Ascending aorta (tissue), 2 donors: ENCODE measurements at places on chromosomes 16 and 17.

- no peak for DNase-seq
These were observed 3.9 kb downstream of the GNPTG start for GRCh38 chr16:1355591-1355990.

- no peak for DNase-seq
These were observed 34.2 kb upstream of the ACSM2B start for GRCh38 chr16:20610211-20610891.

DNA sequence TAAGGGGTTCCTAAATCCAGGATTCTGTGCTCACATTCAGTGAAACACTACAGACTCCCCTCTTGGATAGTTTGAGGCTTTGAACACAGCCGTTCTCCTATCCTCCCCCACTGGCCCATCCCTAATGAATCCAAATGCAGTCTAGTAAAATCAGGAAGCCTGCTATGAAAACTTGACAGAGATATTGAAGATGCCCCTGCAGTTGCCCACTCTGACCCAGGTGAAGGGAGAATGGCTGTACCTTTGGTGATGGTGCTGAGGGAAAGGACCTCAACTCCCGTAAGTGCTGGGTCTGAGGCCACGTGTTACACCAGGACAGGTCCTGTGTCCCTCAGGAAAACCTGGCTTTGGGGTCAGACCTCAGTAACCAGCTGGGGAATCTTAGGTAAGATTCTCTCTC is 54.4 kb downstream of the SF3B3 start:
- DNase-seq, result no peak

- DNase-seq, result peak; percentile 85
These were observed 102.8 kb downstream of the FOXL1 start for GRCh38 chr16:86681031-86681756.

GRCh38 chr17:76166168-76166567 is 25.1 kb upstream of the FOXJ1 start:
- DNase-seq, result no peak

- DNase-seq, result no peak
These were observed 51.6 kb downstream of the PMP22 start for GRCh38 chr17:15213381-15214087.

GRCh38 chr17:64455993-64456885 is 7.3 kb downstream of the MILR1 start:
- no peak for DNase-seq

- DNase-seq, result no peak
These were observed 366.3 kb downstream of the WWOX start for GRCh38 chr16:78465730-78466129.

DNA sequence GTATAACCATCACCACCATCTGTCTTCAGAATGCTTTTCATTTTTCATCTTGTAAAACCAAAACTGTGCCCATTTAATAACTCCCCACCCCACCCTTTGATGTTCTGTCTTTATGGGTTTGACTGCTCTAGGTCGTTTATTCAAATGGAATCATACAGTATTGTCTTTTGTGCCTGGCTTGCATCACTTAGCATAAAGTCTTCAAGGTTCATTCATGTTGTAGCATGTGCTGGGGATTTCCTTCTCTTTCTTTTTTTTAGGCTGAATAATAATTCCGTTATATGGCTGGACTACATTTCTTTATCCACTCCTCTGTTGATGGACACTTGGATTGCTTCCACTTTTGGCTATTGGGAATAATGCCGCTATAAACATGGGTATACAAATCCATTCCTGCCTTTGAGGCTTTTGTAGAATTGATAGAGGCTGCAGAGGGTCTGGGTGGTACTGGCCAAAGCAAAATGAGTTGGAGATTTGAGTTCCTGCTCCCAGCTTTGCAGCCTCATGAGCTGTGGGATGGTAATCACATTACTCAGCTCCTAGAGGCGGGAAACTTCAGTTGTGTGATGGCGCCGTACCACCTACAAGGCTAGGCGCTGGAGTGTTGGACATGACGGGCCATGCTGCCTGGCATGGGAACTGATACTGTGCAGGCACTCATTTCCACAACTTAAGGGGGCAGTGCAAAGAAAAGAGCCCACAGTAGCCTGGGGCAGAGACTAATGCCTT is 64.8 kb downstream of the CLEC16A start:
- DNase-seq, result no peak

GRCh38 chr17:28335959-28336871 is 654 bp downstream of the TNFAIP1 start:
- DNase-seq, result peak; percentile 83

DNA sequence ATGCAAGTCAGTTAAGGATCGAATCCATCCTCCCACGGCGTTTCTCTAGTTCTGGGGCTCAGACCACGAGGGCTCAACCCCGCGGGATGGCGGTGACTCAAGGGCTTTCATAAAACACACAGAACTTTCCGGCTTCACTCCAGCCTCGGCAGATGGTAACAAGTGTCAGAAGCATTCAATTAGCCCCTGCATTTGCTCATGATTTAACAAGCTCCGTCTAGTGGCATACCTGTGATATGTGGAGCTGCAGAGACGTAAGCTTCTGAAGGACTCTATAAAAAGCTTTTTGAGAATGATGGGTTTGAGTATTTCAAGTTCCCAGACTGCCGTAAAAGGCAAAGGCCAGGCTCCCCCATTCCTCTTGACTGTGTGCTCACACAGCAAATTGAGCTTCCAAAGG is 91.3 kb upstream of the SEC14L1 start:
- no peak for DNase-seq

GRCh38 chr16:48612611-48613010 is 2.6 kb upstream of the N4BP1 start:
- no peak for DNase-seq

GRCh38 chr17:81491181-81491581 is 21.4 kb downstream of the ACTG1 start:
- no peak for DNase-seq

DNA sequence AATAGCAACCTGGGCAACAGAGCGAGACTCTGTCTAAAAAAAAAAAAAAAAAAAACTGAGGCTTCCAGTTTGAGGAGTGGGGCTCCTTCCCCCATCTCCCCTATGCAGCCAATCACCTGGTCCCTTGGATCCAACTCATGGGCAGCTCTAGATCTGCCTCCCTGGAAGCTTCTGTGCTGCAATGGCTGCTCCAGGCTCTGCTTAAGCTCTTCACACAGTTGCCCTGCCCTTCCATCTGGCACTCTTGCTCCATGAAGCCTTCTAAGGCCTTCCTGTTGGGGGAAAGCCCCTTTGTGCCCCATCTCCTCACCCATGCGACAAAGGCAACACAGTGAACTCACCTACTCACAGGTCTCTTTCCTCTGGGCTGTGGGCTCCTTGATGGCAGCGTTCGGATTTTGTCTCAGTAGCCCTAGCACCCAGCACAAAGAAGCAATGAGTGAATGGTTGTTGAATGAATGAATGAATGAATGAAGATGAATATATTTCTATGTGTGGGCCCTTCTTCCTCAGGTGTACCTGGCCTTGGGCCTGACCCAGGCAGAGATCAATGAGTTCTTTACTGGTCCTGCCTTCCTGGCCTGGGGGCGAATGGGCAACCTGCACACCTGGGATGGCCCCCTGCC is 1.9 kb downstream of the NAGLU start:
- DNase-seq, result no peak

DNA sequence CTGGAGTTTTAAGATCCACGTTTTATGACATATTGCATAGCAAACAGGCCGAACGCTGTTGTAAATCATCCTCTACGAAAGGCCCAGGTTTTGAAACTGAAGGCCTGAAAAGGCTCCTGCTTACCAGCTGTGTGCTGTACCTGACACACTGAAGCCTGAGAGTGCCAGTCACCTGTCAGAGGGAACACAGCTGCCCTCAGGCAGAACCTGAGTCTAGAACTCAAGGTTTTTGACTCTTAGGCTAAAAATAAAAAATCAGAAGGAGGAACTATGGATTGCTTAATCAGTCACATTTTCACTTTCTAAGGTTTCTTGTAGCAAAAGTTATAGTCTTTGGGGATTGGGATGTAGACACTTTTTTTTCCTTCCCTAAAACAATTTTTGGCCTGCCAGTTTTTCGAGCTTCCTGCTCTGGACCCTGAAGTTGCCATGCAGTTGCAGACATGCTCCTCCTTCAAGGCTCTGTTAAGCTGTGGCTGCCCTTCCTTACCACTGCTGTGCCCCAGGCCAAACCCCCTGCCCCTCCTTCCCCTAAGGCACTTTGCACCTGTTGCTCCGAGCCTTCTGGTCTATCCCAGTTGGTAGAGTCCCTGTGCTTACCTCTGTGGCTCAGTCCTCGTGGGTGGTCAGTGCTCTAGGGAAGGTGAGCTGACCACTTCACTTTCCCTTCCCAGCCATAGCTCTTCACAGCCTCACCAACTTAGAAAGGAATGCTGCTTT is 56.6 kb downstream of the TENT4B start:
- DNase-seq, result no peak

GRCh38 chr16:66863707-66864106 is 16.6 kb upstream of the PDP2 start:
- no peak for DNase-seq

DNA sequence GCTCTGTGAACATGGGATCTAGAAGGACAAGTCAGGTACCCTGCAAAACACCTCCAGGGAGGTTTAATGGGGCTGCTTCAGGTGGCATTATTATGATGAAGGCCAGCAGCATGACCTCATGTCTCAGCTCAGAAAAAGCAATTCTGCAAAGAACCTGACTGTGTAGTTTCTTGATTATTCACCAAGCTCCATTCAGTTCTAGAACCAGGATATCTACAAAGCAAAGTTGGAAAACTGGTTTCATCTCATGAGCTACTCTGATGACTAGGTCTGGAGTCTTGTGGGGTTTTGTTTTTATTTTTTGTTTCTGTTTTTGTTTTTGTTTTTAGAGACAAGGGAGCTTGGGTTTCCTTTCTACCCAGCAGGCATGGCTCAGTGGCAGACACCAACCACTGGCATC is 19.0 kb upstream of the LRRC37A3 start:
- no peak for DNase-seq

- no peak for DNase-seq
These were observed 37.9 kb upstream of the CHMP6 start for GRCh38 chr17:80953471-80954315.

GRCh38 chr17:77873500-77874302 is 84.8 kb upstream of the TNRC6C start:
- DNase-seq, result no peak

DNA sequence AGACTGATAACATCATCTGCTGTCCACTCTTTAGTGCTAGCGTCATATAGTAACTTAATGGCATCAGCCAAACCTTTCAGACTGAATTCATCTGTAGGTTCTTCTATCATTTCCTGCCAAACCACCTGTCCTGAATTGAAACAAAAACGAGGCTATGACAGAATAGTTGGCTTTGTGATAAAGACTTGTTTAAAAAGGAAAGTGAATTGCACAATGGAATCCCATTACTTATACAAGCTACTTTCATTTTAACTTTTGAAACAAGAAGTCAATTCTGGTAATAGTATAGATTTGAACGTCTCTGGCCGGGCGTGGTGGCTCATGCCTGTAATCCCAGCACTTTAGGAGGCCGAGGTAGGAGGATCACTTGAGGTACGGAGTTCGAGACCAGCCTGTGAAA is 18.2 kb downstream of the LASP1NB start:
- no peak for DNase-seq

- no peak for DNase-seq
These were observed 9.3 kb upstream of the TNFRSF17 start for GRCh38 chr16:11955713-11956123.

DNA sequence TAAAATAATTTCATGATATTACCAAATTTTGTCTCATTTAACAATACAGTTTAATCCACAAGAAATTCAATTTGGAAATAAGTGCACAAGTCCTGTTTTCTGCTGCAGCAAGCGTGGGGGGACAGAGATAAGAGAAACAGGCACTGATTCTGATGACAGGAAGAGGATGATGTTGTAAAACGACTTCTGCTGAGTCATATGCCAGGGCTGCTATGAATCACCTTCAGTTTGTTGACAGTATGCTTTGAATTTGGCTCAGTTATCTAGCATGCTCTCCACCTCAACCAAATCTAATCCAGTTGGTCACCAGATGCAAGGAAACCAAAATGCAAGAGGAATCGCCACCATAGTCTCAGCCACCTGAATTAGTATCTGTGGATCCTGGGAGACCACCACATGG is 244.1 kb upstream of the MON1B start:
- DNase-seq, result no peak

- no peak for DNase-seq
These were observed 114.5 kb upstream of the CHMP6 start for GRCh38 chr17:80876950-80877728.

- DNase-seq, result no peak
These were observed 94.4 kb upstream of the CIBAR2 start for GRCh38 chr16:85206472-85207356.

DNA sequence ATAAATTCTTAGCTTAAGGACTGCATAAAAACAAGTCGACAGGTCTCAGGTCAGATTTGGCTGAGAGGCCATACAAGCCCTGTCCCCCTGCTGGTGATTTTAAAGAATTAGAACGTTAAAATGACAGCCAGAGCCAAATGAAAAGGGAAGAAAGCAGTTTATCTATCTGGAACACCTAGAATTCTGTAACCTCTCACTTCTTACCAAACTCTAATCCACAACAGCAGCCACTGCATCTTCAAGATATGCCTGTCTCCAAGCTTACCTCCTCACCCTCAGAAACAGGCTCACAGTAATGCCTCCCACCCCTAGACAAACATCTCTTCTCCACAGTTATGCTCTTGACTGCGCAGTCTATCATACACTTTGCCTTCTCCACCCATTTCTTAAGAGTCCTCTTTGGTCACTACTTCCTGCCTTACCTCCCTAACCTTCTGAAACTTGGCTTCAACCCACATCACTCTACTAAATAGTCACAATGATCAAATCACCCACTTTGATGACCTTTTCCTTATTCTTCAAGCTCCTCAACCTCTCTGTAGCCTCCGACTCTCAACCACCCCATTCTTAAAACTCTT is 14.2 kb downstream of the ANKFY1 start:
- no peak for DNase-seq

DNA sequence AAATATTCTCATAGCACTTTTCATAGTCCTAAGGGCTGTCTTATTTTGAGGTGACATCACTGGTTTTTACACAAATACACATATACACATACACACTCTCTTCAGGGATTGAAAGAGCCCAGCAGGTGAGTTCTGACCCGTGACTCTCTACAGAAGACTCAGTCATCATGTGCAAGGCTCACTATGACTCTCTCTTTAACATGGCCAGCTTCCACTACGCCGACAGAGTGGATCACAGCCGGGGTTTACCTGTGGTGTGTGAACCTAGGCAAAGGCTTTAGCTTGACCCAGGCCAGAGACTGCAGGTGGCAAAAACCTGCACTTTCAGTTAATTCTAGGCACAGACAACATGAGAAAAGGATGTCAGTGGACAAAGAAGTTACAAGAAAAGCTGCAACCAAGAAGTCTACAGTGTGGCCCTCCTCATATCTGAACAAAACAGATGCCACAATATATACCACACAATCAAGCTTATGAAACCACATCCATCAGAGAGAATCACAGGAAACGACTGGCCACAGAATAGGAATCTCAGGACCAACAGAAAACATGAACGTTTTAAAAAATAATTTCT is 56.5 kb downstream of the CYTH1 start:
- DNase-seq, result no peak

GRCh38 chr16:31099860-31100638 is 5.5 kb upstream of the VKORC1 start:
- no peak for DNase-seq
